ENCODE measurements at places on chromosomes 1 and 21.

- no peak for DNase-seq
These were observed 986 bp downstream of the H6PD start for GRCh38 chr1:9235560-9235959.

DNA sequence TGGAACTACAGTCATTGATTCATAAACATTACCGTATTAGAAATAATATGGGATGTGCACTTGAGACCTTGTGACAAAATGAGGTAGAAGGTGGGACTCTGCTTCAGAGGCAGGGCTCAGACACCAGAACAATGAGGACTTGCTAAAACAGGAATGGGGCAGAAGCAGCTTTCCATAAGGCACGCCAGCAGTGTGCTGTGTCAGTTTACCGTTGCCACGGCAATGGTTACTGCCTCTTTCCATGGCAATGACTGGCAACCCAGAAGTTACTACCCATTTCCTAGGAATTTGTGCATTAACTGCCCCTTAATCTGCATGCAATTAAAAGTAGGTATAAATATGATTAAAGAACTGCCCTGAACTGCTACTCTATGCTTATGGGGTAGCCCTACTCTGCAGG lies 169.0 kb downstream of the CHRM3 start:
- DNase-seq = no peak

DNA sequence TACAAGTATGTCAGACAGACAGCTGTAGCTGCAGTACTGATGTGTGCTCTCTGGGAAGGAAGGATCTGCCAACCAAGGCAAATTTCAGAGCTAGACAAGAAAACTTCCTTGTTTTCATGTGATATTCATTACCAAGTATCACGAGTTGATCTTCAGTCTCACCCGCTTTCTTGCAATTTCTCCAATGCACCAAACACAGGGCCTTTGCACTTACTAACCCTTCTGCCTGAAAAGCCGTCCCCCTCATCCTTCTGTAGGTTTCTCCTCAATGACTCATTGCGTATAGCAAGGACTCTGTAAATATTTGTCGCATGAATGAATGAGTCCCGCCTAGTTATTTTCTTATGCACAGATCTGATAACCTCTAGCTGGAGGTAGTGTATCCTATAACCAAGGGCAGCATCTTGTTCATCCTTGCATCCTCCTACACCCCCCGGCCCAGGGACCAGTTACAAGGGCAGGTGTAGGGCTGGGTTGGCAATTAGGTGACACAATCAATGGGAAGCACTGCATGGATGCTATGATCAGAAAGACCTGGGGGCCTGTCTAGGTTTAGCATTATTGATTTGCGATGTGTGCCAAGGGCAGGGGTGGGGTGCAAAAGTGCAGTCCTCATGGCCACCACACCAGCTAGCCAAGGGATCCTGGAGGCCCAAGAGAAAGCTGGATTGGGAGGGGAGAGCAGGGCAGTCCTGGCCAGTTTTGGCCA lies 51.4 kb upstream of the GPR157 start:
- no peak for DNase-seq

DNA sequence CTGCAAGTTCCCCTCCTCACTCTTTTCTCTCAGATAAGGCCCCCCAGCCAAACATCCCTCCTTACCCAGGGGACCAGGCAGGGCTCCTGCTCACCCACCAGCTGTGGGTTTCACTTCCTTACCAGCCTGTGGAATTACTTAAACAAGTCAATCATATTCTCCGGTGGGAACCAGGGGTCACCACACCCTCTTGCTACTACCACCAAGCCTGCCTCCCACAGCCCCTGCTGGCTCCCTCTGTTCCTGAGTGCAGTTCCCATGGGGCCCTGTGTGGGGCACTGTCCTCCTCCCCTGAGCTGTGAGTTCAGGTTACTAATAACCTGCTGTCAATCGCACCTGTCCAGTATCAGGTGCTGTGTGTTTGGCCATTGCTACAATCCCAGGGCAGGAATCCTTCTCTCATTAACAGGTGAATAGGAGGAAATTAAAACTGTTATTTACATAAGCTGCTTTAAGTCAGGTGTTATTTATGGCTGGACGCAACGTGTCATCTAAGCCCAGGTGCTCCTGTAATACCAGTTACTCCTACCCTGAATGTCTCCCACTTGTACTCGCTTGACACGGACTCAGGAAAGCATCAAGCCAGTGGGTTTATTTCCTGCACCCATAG lies 53.1 kb upstream of the LBR start:
- no peak for DNase-seq

GRCh38 chr1:10635992-10636391 lies 160.5 kb downstream of the CASZ1 start:
- DNase-seq = no peak

GRCh38 chr1:56375326-56375804 lies 204.0 kb downstream of the PLPP3 start:
- no peak for DNase-seq

DNA sequence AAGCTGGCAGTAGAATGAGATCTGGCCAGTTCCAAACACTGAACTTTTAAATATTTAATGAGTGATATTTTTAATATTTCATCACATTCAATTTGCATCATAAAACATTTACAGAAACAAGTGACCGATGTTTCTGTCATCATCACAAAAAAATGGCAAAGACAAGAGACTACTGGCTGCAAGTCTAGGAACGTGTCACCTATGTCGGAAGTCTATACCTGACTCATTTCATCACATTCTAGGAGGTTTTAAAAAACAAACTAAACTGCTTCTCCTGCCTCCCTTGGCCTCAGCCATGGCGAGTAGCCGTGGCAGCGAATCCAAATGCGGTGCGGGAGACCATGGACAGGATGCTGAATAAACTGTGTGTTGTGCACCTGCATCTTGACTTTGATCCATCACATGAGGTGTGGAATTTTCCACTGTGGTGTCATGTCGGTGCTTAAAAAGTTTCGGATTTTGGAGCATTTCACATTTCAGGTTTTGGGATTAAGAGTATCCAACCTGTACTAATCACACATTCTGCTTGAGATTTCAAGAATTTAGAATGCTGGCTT lies 43.1 kb downstream of the CLSTN1 start:
- DNase-seq = no peak

DNA sequence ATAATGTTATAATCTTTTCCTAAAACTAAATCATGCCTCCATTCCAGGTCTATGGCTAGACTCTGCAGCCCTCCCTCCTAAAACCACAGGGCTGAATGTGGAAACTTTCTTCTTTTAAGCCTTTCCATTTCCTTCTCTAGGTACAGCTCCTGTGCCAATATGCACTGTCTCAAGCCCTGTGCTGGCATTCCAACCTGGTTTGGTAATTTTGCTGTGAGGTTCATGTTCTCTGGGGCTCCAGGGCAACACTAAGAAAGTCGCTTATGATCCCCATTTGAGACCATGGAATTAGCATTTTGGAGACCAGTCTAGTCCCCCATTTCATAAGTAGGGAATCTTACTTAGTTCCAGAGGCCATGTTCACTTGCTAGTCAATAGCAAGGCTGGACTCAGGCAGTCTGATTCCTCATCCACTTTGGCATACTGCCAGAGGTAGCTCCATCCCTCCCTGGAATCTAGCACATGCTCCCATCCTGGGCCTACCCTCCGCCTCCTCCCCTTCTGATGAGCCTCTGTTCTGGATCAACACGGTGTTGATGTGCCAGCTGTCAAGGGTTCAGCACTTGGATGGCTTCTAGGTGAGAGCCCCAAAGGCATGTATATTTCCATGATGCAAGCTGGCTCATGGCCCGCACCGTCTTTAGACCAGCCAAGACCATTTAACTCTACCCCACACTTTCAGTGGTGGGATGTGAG lies 36.5 kb downstream of the ZMYND12 start:
- DNase-seq = no peak

GRCh38 chr1:117569856-117570255 lies 36.0 kb upstream of the TENT5C start:
- DNase-seq = no peak

- no peak for DNase-seq
These were observed at the start of gene IRF2BP2 for GRCh38 chr1:234610061-234610665. IRF2BP2 (minus strand) TSS chr1:234610178; CDS start chr1:234609494, 684 bp downstream.

GRCh38 chr1:117985239-117985638 lies 55.7 kb downstream of the WDR3 start:
- no peak for DNase-seq

GRCh38 chr1:242828199-242828598 lies 303.7 kb upstream of the PLD5 start:
- DNase-seq = no peak

- DNase-seq = no peak
These were observed 60.6 kb upstream of the LRRC8B start for GRCh38 chr1:89464008-89464407.

GRCh38 chr1:28516518-28516956 lies 10.7 kb downstream of the RCC1 start:
- DNase-seq = no peak

- DNase-seq = peak; percentile 38
These were observed 556.5 kb downstream of the PTBP2 start for GRCh38 chr1:97277891-97278654.

DNA sequence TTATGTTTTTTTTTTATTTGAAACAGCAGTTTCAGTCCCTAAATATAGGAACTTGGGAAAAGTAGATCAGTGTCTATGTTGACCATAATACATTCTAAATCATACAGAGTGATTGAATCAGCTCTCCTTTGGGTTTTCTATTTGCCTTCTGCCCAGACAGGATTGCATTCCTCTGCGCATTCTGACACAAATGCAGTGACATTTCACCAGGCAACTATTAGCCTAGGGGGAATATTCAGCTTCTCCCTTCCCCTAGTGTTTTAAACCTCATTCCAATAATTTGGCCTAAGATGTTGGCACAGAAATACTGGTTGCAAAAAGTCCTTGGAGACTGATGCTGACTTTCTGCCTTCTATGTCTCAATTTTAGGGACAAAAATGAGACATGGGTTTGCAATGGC lies 172.8 kb downstream of the PTGER3 start:
- peak; percentile 24 for DNase-seq

GRCh38 chr1:203173566-203173965 lies 2.1 kb downstream of the MYBPH start:
- DNase-seq = no peak

GRCh38 chr1:42700006-42700405 lies 17.8 kb downstream of the YBX1 start:
- DNase-seq = no peak

GRCh38 chr1:103561643-103562395 lies 9.6 kb upstream of the AMY2B start:
- no peak for DNase-seq

DNA sequence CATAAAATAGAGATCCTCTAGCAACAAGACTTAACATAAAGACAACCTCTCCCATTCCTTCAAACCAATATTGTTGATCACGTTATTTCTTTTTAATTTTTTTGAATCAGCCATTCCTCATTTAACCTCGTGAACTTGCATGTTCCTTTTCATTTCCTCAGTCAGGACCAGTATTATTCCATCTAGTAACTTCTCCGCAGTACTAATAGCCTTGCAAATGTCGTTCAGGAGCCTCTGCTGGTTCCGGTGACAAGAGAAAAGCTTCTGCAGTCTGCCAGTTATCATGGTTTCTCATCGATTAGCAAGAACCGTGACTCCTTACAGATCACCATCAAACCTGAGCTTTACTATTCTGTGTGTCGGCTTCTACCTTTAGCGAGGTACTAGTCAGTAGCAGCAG lies 3.0 kb downstream of the APP start:
- DNase-seq = no peak

GRCh38 chr1:108692724-108693655 lies 880 bp downstream of the PRPF38B start:
- DNase-seq = peak; percentile 43

DNA sequence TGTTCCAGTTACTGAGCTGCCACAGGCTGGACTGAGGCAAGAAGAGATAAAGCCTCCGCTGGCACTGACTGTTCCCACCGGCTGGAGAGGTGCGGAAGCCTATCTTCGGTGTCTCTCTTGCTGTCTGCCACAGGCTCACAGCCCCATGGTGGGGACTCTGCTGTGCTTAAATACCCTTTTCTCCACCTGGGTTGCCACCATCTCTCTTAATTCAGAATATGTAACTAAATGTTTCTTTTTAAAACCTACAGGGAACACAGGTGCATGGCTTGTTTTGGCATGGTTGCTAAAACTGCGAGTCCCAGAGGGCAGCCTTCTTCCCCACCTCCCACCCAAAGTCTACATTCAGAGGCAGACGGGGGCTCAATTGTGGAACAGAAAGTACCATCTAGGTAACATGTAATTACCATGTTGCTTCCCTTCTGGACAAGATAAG lies 8.1 kb upstream of the LBR start:
- no peak for DNase-seq

GRCh38 chr1:205575294-205575885 lies 56.4 kb downstream of the ELK4 start:
- no peak for DNase-seq

GRCh38 chr1:95451054-95451453 lies 217.0 kb downstream of the RWDD3 start:
- DNase-seq = no peak

DNA sequence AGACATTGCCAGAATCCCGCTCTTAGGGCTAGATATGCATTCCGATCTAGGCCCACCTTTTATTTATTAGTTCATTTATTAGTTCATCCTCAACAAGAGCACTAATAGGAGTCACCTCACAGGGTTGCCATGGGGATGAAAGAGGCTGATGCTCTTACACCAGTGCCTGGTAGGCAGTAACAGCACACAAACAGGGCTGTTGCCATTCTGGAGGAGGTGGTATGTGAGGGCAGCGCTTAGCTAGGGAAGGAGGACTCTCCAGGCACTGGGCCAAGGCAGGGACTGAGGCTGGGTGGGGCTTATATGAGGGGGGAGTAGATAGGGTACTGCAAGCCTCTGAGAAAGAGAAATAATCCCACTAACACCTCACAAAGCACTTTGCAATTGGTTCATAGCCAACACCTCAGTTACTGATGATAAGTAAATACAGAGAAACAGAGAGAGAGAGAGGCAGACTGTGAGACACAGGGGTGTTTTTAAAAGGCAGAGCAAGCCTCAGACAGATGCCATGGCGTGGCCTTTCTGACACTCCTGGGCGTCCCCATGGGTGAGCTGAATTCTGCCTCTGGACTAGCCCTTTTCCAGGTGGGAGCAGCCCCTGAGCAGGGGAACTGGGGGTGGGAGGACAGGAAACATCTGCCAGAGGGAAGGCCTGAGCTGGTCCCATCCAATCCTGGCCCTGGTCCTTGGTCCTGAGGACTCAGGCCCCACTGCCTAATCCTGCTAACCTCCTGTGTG lies 5.9 kb downstream of the FCGR2A start:
- DNase-seq = no peak

DNA sequence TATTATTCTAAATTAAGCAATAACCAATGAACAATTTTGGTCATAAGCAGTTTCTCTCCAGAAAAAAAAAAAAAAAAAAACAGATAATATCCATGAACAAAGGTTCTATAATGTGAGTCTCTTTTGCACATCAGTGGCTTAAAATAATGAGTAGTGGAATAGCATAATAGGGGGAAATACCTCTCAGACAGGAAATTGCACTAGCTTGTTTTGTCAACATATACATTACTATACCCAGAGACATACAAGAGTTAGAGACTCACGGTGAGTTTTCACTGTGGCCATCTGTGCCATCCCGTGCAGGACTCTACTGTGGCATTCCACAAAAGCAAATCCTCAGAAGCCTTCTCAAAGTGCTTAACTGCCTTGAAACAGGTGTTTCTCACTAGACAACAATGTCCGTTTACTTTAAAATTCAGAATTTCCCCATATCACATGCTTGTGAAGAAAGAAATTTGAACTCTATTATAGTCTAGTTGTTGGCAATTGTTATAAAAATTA lies 697.9 kb downstream of the USP25 start:
- no peak for DNase-seq

Data from GM04504 (cell line).